Muscle of leg (tissue), 16 donors: ENCODE measurements at places on chromosomes 4 and X. TPM values are rescaled to one million over a fixed set of nuclear protein-coding genes. Genes with fewer than 3 reads are reported as not detected.

- DNase-seq, result no peak
These were observed 23.8 kb upstream of the FMR1NB start for GRCh38 chrX:147957291-147957690.

Gene IBSP
- polyA plus RNA-seq, result 0.18 TPM

DNA sequence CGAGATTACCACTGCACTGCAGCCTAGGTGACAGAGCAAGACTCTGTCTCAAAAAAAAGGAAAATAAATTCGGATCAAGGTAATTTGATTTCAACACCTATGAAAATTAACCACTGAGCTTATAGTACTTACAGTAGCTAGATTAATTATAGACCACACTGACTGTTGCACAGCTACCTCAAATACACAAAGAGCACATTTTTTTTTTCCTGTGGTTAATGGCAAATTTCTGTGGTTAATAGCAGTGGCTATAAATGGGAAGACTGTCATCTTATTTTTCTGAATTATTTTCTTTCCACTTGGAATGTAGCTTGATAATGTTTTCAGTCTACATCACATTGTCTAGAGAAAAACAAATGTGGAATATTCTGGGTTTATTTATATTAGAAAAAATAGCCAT lies 1661.6 kb upstream of the PCDH7 start:
- no peak for DNase-seq

DNA sequence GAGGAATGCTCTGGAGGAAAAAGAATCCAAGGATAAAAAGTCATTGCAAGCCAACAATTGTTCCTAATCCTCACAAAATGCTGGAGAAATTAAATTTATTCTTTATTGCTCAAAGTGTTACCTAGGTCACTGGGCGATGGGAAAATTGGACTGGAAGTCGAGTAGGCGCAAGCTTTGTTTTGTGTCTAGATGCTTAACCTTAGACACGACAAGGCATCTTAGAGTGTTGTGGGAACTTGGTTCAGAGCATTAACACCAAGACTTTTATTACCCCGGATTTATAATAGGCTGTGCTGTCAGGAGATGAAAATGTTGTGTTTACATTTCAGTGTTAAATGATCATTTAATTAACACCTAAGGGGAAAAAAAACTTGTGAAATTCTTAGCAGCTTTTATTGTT lies 25.1 kb downstream of the SLIT2 start:
- DNase-seq, result no peak

Gene C4orf51
- polyA plus RNA-seq, result not detected

DNA sequence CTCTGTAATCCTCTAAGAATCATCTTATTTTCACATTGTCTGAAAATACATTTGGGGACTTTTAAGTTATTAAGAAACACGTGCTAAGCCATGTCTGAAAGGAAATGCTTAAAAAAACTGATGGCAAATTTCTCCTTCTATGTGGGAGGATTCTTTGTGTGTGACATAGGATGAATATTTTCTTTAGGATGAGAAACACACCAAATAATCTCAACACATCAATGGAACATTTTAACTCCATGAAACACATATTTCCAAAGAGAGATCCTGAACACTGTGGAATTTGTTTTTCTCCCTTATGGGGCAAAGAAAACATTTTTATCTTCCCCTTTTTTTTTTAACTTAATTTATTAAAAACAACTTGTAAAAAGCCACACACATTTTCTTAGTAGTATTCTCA lies 153.8 kb upstream of the ANKRD50 start:
- DNase-seq, result no peak
